Vagina (tissue), 2 donors: ENCODE measurements at places on chromosomes 7 and 10. TPM values are rescaled to one million over a fixed set of nuclear protein-coding genes. Genes with fewer than 3 reads are reported as not detected.
A peak's percentile ranks its signal among the peaks of the same experiment; 100 is the strongest.

GRCh38 chr10:69636626-69637605, 6.9 kb downstream of the FAM241B start:
- DNase-seq = no peak

DNA sequence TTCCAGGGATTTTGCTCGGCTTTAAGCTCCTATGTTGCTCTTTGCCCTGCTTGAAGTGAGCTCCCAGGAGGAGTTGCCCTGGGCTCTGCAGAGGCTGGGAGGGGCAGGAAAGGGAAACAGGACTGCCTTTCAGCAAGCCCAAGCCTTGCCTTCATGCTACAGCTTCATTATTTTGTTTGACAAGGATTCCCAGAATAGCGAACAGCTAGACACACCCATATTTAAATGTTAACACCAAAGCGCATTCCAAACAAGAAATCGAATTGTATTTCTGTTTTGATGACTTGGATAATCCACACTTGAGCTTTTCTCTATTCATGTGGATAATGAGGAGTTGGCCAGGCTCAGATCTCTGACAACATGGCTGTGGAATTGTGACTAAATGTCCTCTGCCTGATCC, 6.3 kb downstream of the KIAA1217 start:
- DNase-seq = no peak

The SEPHS1 gene
- 26.8 TPM for total RNA-seq

The RSPH10B2 gene
- total RNA-seq = 5.2 TPM

DNA sequence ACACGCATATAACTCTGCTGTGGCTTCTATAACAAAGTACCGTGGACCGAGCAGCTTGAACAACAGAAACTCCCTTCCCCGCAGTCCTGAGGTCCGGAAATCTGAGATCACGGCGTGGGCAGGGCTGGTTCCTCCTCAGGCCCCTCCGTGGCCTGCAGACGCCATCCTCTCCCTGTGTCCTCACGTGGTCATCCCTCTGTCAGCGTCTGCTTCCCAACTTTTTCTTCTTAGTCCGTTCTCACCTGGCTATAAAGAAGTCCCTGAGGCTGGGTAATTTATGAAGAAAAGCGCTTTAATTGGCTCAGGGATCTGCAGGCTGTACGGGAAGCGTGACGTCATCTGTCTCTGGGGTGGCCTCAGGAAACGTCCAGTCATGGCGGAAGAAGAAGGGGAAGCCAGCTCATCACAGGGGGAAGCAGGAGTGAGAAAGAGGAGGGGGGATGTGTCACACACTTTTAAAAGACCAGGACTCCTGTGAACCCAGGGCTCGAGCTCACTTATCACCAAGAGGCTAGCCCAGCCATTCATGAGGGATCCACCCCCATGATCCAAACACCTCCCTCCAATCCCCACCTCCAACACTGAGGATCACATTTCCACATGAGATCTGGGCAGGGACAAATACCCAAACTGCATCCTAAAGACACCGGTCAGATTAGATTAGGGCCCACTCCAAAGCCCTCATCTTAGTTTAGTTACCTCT, 91.2 kb upstream of the INSIG1 start:
- no peak for DNase-seq

The TPST1 gene
- total RNA-seq = 52.3 TPM

The CYP3A7 gene
- not detected for total RNA-seq

DNA sequence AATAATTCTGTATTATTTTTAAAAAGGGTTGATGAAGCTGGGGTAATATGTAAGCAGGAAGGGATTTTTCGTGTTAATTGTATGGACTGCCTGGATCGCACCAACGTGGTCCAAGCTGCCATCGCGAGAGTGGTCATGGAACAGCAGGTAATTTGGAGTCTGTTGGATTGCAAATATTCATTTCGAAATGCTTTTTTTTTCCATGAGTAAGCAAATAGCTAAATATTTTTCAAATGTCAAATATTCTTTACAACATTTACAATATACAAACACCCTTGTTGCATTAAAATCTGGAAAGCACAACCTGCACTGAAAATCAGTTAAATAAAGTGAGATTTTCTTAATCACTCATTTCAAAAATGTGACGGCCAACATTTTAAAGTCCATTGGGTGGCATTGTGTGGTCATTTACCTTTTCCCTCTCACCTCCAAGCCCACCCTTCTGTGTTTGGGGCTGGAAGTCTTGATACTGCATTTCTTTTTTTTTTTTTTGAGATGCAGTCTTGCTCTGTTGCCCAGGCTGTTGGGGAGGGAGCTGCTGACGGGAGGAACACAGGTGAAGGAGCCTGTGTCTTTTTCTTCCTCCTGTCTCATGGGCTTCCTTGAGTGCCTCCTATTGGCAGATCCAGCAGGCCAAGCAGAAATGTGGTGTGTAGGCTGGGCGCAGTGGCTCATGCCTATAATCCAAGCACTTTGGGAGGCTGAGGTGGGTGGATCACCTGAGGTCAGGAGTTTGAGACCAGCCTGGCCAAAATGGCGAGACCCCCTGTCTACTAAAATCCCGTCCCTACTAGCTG, 66.1 kb downstream of the MCMBP start:
- DNase-seq = no peak

The SYCE1 gene
- not detected for total RNA-seq

DNA sequence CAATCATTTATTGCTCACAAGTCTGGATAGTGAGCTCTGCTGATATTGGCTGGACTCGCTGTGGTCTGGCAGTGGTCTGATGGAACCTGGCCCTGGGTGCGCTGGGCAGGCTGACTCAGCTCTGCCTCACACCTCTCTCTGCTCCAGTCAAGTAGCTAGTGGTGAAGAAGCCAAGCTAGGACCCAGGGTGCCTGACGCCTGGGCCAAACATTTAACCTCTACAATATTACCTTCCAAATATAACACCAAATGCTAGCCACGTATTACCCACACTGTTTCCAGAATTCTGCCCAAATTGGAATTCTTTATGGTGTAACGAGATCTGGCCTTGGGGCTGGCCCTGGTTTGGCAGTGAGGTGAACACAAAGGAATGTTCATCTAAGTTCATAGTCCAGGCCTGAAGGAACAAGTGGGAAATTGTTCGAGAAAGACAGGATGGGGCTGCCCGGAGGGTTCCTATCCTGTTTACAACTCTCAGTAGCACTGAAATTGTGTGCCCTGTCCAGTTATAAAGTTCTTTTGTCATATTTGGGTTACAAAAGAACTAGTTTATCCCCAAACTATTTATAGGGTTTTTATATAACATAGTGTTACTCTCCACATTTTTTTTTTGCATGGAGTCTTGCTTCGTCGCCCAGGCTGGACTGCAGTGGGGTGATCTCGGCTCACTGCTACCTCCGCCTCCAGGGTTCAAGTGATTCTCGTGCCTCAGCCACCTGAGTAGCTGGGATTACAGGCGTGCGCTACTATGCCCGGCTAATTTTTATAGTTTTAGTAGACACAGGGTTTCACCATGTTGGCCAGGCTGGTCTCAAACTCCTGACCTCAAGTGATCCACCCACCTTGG, 16.3 kb downstream of the OR2AE1 start:
- no peak for DNase-seq

- DNase-seq = no peak
These were observed 222.2 kb upstream of the SH2B2 start for GRCh38 chr7:102064361-102065025.

DNA sequence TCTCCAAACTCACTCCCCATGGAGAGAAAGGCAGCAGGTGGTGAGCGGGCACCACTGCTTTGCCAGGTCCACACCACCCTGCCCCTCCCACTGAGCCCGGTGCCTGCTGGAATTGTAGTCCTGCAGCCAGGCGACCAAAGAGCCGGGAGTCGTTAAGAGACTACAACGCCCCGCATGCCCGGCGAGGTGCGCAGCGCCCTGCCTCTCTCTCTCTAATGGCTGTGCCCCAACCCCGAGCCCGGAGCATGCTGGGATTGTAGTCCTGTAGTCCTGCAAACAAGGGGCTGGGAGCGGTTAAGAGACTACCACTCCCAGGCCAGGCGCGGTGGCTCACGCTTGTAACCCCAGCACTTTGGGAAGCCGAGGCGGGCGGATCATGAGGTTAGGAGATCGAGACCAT, 8.1 kb upstream of the ZNF727 start:
- DNase-seq = no peak

DNA sequence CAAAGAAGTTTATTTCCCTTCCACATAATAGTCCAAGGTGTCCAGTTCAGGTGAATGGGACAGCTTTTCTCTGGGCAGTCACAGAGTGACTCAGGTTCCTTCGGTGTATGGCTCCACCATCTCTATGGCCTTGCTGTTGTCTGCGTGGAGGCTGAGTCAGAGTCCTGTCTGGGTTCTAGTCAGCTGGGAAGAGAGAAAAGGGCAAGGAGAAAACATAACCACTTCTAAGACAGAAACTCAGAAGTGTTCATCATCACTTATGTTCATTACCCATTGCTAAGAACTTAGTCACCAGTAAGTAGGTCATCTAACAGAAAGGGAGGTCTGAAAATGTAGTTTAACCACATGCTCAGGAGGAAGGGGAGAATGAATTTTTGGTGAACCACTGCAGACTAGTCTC, 32.4 kb upstream of the CCDC7 start:
- no peak for DNase-seq

- DNase-seq = no peak
These were observed 27.7 kb upstream of the NRBF2 start for GRCh38 chr10:63105225-63106110.

The INA gene
- 3.9 TPM for total RNA-seq

The MXI1 gene
- total RNA-seq = 49.8 TPM

- DNase-seq = no peak
These were observed 29.7 kb upstream of the MTERF1 start for GRCh38 chr7:91910171-91910570.

The TAS2R41 gene
- not detected for total RNA-seq

DNA sequence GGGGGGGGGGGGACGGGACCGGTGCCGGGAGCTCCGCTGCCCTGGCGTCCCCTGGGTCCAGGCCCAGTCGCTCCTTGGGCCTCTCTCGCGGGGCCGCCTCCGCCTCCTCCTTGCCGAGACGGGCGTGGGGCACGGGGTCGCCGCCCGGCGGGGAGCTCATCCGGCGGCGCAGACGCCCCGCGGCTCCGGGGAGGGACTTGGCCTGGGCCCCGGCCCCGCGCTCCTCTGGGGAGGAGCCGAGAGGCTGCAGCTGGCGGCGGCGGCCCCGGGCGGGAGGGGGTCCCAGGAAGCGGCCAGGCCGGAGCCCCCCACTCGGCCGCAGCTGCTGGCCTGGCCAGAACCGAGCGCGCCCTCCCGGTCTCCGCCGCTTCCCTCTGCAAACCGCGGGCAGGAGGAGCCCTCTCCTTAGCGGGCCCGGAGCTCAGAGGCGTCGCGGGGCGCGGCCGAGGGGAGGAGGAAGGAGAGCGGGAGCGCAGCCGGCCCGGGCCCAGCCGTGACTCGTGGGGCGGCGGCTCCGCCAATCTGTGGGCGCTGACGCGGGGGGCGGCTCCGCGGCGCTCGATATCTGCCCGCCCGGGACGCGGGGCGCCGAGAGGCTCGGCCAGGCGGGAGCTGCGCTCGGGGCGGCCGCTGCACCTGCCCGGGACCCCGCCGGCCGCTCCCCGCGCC, at the start of gene FAM20C:
Gene FAM20C (plus strand): TSS at position 591 of the 669 bp plus-strand sequence. CDS start 629 bp downstream, outside the sequence.
- DNase-seq = no peak

- peak; percentile 93 for DNase-seq
These were observed 11.0 kb downstream of the RASGEF1A start for GRCh38 chr10:43255634-43256431.

DNA sequence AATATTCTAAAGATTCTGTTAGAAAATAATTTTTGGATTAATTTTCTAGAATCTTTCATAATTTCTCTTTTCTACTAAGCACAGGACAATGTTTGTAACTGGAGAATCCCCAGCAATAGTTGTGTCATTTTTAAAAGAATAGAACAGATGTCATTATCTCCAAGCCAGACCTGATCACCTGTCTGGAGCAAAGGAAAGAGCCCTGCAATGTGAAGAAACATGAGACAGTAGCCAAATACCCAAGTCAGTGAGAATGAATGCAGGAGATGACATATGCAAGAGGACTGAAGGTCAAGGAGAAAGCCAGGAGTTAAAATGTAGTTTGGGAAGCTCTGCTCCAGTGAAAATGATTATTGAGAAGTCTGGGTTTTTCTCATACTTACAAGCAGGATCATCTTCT, 25.4 kb upstream of the ZNF138 start:
- DNase-seq = no peak

DNA sequence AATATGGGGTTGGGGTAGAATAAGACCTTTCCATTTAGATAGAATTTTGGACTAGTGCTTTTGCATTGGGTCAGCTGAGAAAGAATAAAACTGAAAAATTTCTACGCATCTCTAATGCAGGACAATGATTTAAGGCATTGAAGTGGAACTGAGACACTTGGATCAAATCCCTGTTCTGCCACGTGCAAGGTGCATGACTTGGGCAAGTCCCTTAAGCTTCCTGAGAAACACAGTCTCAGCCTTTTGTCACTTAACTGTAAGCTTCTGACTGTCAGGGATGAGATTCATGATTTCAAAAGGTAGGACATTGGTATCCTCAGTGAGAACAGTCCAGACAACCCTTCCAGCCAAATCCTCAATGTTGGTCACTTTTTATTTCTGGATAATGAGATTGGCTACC, 59.2 kb downstream of the ENTPD1 start:
- no peak for DNase-seq

GRCh38 chr7:38656968-38657367, 25.8 kb upstream of the AMPH start:
- DNase-seq = no peak

DNA sequence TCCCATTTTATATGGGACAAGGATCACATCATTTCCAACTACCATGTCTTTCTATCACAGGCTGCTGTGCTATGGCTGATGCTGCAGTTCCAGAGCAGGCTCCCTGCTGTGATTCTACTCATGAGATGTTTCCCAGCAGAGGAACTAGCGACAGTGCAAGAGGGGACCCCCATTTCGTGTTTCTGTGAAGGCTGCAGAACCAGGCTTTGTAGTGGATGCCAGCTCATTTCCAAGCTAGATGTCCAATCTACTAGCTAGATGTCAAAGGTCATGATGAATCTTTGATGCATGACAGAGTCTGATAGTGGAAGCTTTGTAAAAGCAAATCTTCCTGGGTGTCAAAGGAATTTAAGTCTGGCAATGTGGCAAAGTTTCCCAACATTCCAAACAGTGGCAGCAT, 21.2 kb upstream of the MYO3A start:
- no peak for DNase-seq

DNA sequence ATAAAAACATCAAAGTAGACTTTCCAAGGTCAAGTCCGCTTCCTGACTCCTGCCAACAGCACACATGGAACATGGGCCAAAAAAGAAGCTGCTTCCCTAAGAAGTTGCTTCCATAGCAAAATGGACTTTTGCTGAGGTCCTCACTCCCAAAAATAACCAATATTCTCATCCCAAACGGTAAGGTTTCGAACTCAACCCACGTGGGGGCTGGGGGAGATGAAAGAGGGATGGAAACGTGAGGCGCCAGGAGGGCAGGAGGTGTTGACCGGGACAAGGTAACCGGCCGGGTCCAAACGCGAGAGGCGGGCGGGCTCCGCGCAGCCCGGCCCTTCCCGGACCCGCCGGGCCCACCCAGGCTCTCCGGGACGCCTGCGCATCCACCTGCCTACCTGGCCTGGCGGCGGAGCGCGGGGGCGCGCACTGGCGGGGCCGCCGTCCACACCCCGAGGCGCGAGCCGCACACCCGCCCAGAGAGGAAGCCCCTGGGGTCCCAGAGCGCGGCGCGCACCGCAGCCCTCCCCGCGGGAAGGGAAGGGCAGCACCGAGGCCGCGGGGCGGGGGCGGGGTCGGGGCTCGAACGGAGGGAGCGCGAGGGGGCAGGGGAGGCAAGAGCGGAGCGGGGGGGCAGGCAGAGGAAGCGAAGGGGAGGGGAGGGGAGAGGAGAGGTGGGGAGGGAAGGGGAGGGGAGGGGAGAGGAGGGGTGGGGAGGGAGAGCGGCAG, 742 bp downstream of the LMBR1 start:
- no peak for DNase-seq
